PC-3 (cell line): ENCODE measurements at places on chromosomes 2 and 18.
A peak's percentile ranks its signal among the peaks of the same experiment; 100 is the strongest.

DNA sequence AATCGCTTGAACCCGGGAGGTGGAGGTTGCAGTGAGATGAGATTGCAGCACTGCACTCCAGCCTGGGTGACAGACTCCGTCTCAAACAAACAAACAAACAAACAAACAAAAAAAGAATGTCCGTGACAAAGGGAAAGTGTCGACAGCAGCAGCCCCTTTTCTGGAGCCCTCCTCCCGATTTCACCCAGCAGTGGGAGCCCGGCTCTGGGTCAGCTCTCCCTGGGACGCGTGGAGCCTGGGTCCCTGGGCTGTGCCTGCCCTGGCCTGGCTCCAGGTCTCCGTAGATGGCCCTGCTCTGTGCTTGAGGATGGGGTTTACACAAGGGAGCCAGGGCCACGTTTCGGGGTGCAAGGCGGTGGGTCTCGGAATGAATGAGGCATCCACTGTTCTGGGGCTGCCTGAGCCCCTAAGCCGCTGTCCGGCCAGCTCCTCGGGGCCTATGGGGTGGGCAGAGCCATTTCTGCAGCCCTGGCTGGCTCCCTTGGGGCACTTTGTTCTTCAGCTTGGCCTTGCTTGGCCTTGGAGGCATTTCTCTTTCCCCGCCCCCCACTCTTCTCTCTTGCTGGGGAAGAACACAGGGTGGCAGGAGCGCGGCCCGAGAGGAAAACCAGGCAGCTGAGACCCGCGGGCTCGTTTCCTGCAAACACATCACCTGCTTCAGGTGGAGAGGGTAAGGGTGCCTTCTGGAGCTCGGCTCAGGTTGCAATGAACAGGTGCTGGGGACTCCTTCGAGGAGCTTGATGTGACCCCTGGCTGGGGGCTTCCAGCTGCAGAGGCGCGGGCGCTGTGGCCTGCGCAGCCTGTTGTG lies 29.1 kb downstream of the RTP5 start:
- DNase-seq: no peak

GRCh38 chr2:43538034-43538670 lies 57.7 kb downstream of the THADA start:
- DNase-seq: no peak

DNA sequence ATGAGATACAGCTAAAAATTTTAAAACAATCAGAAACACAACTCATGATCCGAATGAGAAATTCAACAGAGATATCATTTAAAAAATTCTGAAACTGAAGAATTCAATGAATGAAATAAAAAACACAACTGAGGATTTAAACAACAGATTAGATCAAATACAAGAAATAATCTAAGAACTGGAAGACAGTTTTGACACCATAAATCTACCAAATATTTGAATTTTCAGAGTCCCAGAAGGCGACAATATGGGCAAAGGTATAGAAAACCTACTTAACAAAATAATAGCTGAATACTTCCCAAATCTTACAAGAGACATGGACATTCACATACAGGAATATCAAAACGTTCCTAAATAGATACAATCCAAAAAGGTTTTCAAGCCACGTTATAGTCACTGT lies 221.9 kb downstream of the OTX1 start:
- DNase-seq: no peak

DNA sequence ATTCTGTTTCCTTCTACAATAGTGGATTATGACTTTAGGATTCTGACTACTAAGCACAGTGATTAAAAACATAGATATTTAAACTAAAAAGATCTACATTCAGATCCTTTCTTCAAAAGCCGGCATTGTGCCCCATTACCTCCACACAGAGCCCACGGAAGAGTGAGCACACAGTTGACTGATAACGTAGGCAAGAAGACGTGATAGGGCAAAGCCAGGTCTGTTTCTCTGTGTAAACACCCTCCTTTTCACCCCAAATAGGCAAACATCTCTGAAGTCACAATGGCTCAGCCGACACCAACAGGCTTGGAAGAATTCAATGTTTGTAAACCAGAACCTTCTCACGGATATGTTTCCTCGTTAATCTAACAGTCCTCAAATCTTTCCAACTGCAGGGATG lies 302.9 kb downstream of the CMPK2 start:
- no peak for DNase-seq

DNA sequence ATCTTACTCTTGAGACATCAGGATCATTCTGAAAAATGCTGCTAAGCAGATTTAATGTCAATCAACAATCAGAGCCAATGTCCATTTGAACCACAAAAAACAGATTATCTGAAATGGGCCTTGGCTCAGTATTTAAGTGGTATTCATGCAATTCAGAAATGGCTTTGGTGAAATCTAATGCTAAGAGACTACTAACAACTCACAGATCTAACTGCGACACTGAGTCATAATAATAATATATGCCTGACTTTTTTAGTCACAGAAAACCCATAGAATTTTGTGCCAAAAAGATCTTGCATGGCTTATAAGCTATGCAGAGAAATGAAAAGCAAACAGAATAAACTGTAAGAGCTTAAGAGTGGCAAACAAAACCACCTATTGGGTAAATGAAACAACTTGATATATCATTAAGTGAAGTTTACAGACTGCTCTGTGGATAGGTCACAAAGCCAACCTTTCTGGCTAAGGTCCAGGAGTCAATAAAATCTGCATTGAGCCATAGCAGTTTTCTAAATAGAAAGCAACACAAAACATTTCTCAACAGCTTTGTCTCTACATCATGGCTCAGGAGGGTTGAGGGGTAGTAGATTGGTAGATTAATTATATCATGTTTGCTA lies 234.3 kb downstream of the LRATD1 start:
- DNase-seq: peak; percentile 79

DNA sequence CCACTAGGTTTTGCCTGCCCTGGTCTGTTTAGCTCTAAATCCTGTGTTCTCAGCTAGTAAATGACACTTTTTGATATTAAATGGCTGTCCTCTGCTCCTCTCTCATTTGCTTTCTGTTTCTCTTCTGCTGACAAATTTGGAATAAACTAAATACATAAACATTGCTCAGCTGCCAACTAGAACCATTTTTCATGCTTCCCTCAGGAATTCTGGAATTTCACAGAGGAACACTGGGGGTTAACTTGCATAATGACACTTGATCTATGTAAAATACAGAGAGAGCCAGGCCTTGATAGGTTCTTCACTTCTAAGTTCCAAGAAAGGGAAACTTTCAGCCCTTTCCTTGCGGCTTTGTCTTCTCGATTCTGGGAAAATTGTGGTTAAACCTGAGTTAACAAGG lies 450.6 kb upstream of the ST6GAL2 start:
- DNase-seq: no peak

- DNase-seq: no peak
Measured at GRCh38 chr2:226742347-226742746, 57.3 kb downstream of the IRS1 start.

- DNase-seq: no peak
Measured at GRCh38 chr2:189159717-189160116, 19.8 kb downstream of the COL5A2 start.

DNA sequence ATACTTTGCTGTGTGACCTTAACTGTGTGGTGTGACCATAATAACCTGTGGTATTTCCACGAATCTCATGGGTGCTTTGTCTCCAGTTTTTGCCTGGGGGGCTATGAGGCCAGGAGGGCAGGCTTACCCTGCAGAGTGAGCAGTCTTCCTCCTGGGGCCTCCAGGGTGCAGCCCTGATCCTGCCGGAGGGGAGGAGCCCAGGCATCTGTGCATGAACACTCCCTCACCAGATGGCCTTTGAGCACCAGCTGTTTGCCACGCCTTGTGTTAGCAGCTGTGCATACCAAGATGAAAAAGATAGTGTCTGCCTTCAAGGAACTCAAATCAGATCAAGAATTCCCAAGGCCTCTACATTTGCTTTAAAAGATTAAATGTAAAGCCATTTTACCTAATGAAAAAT lies 75.0 kb upstream of the RBM44 start:
- DNase-seq: peak; percentile 35

GRCh38 chr2:239136203-239136602 lies 264.6 kb downstream of the HDAC4 start:
- DNase-seq: no peak

- DNase-seq: no peak
Measured at GRCh38 chr2:138500592-138501424, 762 bp upstream of the SPOPL start.

- DNase-seq: peak; percentile 81
Measured at GRCh38 chr2:196836440-196836839, 27.3 kb upstream of the C2orf66 start.

DNA sequence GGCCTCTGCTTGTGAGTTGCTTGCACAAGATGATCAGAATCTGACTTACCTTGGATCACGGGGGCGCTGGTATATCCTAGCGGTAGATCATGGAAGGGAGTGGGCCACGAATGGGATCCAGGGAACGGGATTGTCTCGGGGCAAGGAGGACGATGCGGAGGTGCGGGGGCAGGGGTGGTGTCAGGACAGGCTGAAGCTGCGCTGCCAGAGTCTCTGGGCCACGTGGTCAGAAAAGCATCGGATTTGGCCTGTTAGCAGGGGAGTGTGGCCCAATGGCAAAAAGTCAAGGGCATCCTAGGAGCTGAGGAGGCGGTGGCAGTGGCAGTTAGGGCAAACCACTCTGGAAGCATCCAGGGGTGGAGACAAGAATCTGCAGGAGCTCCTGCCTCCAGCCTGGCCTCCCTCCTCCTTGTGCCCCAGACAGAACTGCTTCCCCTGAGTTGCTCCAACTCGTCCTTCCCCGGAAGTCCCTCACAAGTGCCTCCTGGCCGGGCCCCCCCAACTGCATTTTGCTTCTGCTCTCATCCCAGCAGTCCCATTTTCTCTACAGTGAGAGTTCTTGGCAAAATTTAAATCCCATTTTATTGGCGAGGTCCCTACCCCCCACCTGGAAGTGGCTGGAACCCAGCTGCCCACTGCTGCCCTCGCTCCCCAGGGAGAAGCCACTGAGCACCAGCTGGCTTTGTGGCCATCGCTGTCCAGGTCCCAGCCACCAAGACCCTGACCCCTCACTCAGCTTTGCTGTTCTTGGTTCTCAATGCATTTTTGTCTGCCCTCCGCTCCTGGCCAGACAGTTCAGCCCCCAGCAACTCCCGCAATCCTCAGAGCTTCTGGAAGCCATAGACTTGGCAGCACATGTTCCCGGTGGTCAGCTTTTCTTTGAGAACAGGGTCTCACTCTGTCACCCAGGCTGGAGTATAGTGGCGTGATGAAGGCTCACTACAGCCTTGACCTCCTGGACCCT lies 5.6 kb upstream of the CCDC74B start:
- DNase-seq: no peak

- no peak for DNase-seq
Measured at GRCh38 chr18:51721996-51722395, 524.5 kb upstream of the MEX3C start.

DNA sequence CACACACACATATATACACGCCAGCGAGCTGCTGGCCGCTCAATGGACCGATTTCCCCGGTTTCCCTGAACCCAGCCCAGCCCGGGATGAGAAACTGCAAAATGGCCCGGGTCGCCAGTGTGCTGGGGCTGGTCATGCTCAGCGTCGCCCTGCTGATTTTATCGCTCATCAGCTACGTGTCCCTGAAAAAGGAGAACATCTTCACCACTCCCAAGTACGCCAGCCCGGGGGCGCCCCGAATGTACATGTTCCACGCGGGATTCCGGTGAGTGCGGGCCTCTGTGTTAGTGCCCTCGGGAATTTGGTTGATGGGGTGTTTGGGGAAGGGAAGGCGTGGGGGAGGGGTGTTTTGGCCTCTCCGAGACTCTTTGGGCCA lies 392 bp downstream of the ST8SIA3 start:
- no peak for DNase-seq

- no peak for DNase-seq
Measured at GRCh38 chr2:30178618-30179434, 32.0 kb downstream of the YPEL5 start.

DNA sequence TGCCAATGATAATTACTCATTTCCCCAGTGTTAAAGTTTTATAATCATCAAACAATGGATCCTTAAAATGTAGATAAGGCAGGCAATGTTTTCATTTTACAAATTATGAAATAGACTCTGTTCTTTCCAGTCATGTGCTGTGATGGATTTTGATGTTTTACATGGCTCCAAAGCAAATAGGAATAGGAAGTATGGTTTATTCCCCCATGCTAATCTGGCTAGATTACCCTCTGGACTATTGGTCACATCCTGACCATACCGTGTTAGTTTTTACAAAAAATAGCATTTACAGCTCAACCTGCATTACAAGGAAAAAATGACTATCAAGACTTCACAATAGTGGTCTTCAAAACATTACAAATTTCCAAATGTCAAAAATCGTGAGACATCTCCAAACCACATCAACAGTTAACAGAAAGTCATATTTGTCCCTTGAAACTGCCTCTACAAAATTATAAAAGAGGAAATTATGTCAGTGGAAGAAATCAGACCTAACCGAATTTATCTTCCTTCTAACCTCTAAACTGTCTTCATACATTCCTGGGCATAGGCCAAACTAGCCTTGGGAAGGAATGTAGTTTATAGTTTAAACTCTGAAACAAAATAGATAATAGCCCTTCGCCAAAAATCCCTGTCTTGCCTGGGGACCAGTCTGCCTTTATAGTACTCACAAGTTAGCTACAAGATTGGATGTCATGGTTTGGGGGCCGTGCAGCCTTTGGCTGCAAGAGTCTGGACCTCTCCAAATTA lies 1941.2 kb upstream of the CELF4 start:
- no peak for DNase-seq

DNA sequence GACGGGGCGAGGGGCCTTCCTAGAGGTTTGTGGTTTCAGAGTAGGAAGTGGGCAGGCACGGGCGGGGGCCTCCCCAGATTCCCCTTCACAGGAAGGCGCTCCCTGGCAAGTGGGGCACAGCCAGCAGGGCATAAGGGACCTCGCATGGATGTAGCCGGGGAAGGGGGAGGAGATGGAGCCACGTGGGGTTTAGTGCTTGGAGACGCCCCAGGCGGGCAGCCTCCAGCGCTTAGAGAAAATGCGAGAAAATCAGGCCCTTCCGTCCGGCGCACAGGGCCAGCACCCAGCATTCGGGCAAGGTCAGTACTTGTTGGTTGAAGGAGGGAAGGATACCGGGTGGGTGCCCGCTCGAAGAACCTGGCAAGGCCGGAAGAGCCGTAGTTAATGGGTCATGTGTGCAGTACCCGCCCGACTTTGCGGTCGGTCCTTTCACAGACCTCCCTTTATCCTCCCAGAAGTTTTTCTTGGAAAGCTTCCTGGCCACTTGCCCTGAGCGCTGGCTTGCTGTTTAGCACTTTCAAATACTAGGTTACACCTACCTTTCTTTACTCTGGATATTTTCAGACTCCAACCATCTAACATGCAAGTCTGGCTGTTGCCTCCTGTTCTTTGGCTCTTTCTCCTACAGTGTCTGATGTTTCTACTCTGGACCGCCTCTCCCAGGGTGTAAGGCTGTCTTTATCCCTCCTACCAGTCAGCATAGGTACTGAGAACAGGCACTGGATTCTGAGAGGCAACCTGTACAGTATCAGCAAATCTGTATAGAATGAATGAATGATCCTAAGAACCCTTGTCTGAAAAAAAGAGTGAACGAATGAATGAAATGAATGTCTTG lies 78.1 kb downstream of the CIB4 start:
- DNase-seq: peak; percentile 61

- no peak for DNase-seq
Measured at GRCh38 chr2:174599310-174599921, 1.8 kb upstream of the WIPF1 start.
